ENCODE measurements at places on chromosomes 4 and X.

DNA sequence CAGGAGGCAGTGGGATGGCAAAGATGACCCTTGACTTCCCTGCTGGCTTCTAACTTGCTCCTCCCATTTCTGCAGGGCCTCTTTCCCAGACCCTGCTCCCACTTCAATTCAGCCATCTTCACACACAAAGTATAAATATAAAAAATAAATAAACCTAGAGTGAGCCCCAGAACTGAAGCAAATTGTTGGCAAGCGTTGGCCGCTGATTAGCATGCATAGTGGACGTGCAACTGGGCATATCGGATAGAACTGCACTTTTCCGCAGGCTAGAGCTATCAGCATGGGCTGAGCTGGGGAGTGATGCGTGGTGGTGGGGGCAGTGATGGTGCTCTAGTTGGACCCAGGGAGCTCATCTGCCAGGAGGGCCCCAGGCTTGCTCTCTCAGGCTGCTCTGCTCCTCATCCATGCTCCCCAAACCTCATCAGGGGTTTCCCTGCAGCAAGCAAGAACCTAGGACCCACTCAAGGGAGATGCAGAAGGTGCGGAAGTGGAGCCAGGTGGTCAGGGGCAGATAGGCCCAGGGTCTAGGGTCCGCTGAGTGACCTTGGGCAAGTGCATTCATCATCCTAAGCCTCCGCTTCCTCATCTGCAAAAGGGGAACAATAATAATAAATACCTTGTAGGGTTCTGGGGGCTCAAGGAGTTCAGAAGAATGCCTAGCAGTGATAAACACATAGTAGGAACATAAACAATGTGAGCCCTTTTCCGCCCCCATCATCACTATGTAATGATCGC lies 146.8 kb upstream of the PJA1 start:
- DNase-seq: no peak

- no peak for DNase-seq
Observed at GRCh38 chr4:53598901-53599300, 7.6 kb upstream of the LNX1 start.

DNA sequence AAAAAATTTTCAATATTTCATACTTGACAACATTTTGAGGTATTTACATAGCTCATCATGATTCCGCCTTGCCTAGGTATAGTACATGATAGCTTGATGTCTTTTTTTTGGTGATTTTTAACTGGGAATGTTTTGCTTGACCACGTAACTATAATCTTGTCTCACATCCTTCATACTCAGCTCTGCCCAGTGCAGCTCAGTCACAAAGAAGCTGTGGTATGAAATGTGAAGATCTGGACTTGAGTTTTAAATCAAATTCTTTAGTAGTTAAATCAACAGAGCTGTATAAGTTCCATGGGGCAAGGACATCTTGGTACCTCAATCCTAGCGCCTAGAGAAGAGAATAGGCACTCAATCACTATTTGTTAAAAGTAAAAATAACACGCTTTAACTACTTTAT lies 276.3 kb upstream of the DKK2 start:
- no peak for DNase-seq

DNA sequence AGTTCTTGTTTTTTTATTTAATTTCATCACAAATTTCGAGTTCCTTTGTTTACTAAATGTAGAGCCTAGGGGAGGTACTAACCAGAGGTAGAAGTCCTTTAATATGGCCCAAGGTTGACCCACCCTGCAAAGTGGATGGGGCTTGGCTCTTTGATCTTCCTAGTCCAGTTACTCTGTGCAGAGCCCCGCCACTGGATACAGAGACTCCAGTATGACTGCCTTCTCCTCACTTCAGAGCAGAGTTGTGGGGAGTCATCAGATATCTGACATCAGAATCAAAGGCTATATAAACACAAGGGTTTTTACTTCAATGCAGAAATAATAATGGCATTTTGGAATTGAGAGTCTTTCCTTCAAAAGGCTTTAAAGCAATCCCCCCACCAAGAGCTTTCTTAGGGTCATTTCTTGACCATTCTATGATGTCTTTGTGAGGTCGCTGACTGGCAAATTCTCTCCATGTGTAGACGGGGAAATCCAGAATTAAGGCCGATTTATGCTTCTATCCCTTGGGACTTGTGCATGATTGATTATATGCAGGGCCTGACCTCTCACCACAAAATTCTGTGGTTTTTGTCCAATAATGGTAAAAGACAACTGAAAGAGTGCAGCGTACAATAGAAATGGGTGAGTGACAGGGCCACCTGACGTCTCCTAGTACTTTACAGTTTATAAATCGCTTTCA lies 88.3 kb upstream of the CITED1 start:
- no peak for DNase-seq

DNA sequence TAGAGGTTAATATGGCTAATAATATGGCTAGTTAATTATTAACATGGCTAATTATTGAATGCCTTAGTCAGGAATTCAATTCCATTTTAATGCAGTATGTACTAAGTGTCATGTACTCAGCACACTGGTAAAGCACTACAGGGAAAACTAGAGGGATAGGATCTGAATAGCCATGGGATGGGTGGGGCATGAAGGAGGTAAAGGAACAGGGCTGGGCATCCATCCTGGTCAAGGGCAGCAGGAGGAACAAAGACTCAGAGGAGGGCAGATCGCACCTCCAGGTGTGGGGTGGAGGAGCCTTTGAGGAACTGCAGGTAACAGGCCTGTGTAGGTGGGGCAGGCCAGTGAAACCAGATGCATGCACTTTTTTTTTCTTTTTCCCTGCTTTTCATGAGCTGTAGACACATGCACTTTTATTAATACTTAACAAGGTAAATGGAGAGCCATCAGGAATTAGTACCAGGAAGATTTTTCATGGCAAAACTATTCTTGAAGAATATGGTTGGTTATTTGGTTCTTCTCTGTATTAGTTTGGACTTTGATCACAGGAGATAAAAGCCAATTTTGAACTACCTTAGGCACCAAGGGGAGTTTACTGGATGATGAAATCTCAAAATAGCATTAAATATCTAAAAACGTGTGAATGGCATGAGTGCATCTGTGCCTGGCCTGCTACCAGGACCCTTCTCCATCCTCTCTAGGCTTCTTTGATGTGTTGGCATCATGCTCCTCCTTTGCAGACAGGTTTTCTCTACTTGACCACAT lies 88.3 kb downstream of the CC2D2A start:
- no peak for DNase-seq

DNA sequence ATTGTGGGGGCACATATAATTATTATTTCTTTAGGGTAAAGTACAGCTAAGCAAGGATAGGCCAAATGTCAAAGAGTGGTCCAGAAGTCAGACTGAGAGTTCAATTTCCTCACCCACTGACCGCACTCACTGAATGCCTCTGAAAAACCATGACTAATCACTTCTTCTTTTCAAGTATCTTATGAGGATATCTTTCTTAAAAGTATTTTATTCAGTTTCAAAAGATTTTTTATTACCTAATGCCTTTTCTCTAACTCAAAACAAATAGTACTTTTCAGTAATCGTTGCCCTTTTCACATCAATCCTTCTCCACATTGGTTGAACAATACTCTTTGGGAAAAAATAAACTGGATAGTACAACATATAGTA lies 61.7 kb upstream of the CAMK2D start:
- DNase-seq: no peak

GRCh38 chr4:119517361-119518229 lies 111.0 kb downstream of the PDE5A start:
- no peak for DNase-seq

DNA sequence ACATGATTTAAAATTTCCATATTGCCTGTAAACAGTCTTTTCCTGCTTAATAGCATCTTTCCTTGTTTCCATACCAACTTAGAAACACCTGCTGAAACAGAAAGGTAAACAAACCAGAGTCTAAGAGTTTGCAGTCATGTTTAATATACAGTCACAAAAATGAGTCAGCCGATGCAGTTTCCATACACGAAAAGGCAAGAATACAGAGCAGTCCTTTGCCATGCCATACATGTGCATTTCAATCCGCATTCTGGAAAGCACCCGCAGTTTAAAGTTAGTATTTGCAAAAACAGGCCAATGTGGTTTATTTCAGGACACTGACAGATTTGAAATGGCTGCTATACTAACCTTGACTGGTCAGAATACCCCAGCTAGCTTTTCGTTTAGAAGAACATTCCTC lies 32.1 kb downstream of the ASB5 start:
- DNase-seq: no peak

GRCh38 chr4:77293426-77293825 lies 136.4 kb downstream of the CCNG2 start:
- DNase-seq: no peak

GRCh38 chr4:87875191-87875590 lies 42.4 kb downstream of the MEPE start:
- no peak for DNase-seq

DNA sequence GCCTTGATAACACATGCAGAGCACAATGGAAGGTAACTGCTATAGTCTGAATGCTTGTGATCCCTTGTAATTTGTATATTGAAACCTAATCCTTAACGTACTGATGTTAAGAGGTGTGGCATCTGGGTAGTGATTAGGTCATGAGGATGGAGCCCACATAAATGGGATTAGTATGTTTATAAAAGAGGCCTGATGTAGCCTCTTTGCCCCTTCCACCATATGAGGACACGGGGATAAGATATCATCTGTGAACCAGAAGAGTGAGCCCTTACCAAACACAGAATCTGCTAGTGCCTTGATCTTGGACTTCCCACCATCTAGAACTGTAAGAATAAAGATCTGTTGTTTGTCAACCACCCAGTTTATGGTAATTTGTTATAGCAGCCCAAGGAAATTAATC lies 1074.2 kb upstream of the INTU start:
- no peak for DNase-seq

DNA sequence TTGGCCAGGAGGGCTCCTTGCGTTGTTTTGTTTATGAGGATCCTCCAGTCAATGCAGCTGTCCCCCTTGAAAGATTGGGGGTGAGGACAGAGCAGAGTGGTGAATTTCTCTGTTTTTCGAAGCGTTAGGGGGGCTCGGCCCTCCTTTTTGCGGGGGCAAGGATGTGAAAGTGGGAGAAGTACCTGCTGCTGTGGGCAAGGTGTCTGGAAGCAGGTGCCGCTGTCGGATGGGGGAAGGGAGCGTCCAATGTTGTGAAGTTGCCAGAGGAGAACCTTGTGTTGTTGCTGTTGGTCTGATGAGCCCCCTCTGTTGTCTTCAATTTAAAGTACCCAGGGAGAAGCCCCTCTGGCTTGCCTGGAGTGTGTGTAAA lies 613 bp downstream of the GLRB start:
- no peak for DNase-seq

DNA sequence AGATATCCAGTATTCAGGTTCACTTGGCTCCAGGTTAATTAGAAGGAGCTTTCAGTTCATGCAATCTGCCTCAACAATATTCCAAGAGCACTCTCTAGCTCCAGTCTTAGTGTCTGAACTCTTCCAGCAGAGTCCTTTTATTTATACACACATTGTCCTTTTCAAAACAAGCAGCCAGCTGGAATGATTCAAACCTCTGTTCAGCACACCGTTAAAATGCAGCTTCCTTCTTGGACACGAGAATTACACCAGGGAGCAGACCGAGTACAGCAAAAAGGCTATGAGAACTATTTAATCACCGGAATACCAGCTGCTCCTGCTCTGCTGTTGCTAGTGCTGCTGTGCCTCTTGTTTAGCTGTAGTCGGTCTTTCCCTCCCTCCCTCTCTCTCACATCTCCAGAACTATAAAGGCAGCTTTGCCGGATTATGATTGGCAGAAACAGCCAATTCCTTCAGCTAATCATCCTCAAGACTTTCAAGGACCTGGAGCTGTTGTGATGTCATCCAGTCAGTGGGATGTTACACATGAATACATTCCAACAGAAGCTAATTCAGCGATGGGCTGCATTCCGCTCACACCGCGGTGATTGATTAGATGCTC lies at the start of gene NDST4:
TSS of gene NDST4 (minus strand) at position 115 of the 601 bp plus-strand sequence. CDS start 36,584 bp downstream, outside the sequence.
- no peak for DNase-seq

DNA sequence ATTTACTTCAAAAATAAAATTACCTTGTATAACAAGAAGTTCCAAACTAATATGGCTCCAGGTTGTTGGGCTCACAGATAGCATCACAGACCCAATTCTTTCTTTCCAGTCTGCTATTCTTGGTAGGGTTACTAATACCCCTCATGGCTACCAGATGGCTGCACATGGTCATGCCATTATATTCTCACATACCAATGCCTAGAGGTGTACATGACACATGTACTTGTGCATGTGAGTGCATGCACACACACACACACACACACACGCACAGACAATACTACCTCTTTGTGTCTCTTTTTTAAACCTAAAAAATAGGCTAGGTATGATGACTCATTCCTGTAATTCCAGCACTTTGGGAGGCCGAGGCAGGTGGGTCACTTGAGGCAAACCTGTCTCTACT lies 31.1 kb downstream of the FBXO8 start:
- no peak for DNase-seq

DNA sequence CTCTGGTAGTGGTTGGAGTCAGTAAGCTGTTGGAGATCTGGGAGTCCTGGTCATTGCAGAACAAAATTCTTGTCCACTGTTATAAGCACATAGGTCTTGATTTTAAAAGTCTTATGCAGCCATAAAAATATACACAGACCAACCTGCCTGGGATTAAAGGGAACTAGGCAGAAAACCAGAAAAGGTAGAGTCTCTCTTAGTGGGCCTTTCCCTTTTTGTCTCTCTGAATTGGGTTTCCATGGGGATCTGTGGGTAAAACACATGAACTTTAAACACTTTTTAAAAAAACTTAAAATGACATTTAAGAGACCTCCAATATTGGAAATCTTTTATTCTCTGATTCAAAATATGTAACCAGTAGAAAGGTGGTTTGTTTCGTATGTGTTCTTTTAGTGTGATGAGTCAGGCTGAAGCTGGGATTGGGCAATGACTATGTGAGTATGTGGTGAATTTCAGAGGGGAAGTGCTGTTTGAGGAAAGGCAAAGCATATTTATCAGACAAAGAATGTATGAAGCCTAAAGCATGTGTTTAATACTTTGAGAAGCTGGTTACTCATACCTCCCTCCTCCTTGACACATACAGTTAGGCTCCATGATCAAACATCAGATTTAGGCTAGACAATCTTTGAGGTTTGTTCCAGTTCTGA lies 29.6 kb downstream of the SLC16A2 start:
- DNase-seq: no peak

DNA sequence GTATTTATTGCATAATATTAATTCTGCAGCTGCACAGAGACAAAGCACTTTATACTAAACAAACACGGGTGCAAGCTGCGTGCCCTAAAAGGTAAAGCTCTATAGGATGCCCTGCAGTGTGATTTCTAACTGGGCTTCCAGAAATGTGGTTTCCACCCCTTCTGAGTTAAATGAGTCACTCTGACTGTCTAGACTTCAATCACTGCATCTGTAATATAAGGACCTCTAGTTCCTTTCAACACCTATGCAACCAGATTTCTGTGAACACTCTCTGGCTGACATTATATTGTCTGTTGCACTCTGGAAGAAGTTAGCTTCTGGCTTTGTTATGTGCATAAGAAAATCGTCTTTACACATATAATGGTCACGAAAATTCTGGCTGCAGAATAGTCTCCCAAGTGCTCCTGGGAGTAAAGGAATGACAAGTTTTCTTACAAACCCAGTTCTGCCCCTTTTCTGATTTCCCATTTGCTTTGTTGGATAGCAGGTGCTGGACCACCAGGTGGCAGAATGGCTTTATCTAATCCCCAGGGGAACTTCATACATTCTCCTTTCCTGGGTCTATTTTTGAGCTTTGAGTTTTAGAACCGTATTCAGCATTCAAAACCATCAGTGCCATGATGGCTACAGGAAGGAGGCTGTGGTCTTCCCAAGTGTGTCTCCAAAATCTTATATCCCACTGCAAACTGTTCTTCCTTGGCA lies 842.2 kb downstream of the STIM2 start:
- no peak for DNase-seq

- no peak for DNase-seq
Observed at GRCh38 chr4:36206012-36206411, 38.3 kb downstream of the ARAP2 start.

GRCh38 chr4:184112006-184112550 lies 105.6 kb downstream of the ENPP6 start:
- DNase-seq: no peak
